Left ventricle myocardium superior (tissue), 1 donor: ENCODE measurements at places on chromosomes 11 and 22.

GRCh38 chr22:21933910-21934309 is 18.7 kb downstream of the PPM1F start:
- DNase-seq = no peak

GRCh38 chr11:16338393-16338792 is 18.0 kb downstream of the SOX6 start:
- no peak for DNase-seq

DNA sequence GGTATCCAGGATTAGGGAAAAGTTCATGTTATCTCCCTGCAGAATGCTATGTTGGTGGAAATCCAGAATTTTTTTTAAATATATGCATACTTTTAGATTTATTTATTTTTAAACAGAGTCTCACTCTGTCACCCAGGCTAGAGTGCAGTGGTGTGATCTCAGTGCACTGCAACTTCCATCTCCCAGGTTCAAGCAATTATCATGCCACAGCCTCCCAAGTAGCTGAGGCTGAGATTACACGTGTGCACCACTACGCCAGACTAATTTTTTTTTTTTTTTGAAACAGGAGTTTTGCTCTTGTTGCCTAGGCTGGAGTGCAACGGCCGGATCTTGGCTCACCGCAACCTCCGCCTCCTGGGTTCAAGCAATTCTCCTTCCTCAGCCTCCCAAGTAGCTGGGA is 2.6 kb downstream of the PACSIN2 start:
- no peak for DNase-seq

- DNase-seq = no peak
These were observed 1506.5 kb downstream of the TBC1D22A start for GRCh38 chr22:48268771-48269552.

- no peak for DNase-seq
These were observed 1.6 kb downstream of the IL2RB start for GRCh38 chr22:37148031-37148651.

DNA sequence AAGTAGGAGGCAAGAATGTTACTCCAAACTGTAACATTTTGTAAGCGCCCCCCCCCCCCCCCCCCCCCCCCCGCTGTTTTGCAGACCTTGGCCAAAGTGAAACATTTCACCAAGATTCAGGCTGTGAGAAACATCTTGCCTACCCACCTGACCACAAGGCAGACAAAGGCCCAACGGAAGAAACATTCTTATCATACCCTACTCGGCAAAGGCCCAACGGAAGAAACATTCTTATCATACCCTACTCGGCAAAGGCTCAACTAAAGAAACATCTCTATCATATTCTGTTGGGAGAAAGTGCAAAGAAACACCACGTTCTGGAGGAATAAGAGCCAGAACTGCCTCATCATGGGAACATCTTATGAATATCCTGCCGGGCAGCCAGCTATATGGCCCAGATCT is 117.1 kb downstream of the JRKL start:
- no peak for DNase-seq

DNA sequence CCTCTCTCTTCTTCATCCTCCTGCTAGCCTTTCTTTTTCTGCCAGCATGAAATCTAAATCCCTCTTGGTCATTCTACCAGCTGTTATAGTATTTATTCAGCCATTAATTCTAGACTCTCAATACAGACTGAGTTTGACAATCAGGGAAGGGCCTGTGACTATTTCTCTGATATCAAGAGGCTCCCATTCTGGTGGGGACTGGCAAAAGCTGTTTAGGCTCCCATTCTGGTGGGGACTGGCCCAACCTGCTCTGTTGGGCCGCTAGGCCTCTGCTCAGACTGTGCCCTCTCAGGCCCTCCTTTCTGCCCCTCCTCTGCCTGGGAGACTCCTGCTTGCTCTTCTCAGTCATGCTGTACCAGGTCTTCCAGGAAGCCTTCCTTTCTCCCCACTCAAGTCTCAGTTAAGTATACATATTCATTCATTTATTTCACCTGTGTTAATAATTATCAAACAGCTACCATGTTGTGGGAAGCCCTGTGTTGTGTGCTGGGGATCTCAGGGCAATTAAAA is 323.7 kb upstream of the NARS2 start:
- DNase-seq = no peak

GRCh38 chr22:42883121-42883520 is 26.0 kb upstream of the ARFGAP3 start:
- no peak for DNase-seq

DNA sequence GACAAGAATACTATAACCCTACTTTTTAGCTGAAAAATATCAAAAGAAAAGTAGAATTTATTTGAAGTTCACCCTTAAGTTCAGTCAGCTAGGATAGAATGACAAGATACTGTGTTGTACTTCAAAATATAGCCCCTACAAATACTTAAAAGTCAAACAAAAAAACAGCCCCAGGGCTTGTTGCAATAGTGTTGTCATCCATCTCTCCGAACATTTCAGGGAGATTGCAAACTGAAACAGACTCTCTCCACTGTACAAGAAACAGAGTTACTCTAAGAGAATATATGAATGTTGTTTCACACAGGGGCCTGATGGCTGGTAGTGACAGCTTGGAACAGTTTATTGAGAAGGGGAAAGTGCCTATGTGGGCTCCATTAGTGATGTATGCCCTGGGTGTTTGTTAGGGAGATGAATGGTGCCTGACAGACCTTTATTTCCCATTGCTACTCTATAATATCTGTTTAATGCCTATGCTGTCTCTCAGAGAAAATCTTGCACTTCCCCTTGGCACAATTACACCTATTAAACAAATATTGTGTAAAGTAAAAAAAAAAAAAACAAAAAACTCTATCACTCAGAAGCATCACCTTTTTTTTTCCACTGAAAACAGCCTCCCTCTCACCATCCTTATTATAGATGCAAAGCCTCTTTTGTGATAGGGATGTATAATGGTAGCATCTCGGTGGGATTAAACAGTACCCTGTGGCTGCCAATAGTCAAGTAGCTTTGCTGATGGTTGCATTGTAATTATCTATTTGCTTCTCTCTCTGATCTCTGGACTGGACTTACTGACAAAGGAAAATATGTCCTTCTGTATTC is 506.3 kb upstream of the LUZP2 start:
- DNase-seq = no peak

- DNase-seq = no peak
These were observed 5.5 kb downstream of the CATSPER1 start for GRCh38 chr11:66020618-66021357.

- no peak for DNase-seq
These were observed 92.9 kb upstream of the PARVA start for GRCh38 chr11:12284316-12285050.

DNA sequence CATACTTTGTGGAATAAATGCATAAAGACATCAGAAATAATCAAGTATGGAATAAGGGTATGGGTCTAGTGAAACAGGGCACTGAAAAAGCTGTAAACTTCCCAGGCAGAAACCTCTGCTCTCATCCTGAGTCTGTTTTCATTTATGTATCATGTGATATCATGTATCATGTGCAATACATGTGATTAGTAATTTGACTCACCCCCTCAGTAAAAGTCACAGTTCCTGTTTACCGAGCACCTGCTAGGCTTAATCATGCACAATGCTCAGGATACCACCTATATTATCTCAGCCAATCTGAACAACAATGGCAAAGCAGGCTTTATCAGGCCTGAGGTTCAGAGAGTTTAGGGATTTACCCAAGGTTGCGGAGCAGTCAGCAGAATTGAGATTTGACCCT is 250.6 kb upstream of the TENM4 start:
- no peak for DNase-seq

DNA sequence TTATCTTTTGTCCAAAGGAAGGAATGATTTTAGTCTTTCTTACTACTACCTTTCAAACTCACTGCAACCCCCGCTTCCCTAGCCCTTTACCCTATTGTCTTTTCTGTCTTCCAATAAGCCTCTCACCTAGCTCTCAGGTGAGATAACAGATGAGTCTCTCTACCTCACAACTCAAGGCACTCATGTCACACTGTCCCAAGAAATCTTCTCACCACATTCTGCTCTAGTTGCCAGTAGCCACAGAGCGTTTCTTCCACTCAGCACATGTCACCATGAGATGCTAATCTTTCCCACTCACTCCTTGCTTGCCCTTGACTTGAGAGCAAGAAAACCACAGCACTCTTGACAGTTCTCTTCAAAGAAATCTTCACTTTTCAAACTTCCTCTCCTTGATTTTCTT is 32.7 kb upstream of the TMEM41B start:
- no peak for DNase-seq

DNA sequence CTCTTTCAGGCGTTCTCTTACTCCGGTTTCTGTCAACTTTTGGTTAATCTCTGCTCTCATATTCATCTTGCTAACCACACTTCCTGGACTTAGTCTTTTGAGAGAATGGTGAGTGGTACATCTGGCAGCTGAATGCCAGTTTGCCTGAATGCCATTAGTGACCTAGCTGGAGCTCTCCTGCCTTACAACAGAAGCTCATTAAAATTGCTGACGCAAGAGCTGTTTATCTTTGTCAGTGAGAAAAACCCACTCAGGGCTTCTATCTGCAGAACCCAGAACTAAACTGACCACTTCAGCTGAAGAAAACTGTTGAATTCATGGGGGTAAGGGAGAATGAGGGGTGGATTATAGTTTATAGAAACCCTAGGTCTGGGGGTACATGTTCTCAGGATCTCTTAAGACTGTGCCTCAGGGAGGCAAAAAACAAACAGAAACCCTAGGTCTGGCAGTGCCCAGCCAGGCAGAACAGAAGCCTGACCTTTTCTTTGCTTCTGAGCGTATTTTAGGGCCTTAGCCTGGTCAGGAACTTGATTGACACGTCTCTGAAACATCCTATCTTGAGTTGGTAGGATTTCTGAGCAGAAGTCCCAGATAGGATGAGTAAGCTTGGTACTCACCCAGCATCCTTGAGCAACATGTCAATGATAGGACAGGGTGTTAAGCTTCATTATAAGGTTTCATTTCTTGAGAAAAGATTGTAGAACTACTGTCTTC is 52.8 kb upstream of the YWHAH start:
- DNase-seq = no peak

DNA sequence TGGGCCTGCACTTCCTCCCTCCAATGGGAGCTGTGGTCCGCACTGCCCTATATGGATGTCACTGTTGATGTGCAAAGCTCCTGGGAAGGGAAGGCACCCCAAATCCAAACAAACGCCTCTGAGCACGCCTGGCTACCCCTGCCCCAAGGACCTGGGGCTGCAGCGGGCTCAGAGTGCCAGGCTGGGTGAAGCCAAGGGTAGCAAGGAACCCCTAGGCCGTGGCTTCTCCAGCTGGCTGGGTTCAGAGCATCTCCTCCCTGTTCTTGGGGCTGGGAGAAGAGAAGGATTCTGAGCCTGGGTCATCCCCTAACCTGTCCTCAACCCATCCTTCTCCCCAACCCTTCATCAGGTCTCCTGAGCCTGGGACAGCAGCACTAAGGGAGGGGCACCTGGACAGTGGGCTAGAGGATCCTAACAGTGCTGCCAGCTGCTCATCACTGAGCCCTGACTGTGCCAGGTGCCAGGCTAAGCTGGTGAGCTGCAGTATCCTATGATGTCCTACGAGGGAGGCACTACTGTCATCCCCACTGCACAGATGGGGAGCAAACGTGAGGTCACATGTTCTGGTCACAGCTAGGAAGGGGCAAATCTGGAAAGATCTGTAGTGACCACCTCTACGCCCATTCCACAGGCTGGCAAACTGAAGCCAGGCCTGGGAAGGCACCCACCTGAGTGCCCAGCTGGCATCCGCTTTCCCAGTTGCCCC is 3.0 kb downstream of the SSTR3 start:
- no peak for DNase-seq

DNA sequence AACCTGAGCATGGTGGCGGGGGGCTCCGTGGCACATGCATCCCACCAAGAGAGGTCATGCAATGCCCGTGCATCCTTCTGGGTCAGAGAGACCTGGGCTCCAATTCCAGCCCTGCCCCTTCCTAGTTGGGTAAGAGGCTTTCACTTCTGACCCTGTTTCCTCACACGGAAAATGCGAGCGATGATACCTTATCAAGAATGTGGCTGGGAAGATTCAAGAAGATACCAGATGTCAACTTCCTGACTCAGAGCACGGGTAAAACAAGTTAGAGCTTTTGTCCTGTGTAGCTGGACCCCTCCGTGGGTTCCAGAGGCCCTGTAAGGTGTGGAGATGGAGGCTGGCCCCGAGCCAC is 8.7 kb upstream of the DGKZ start:
- DNase-seq = no peak

DNA sequence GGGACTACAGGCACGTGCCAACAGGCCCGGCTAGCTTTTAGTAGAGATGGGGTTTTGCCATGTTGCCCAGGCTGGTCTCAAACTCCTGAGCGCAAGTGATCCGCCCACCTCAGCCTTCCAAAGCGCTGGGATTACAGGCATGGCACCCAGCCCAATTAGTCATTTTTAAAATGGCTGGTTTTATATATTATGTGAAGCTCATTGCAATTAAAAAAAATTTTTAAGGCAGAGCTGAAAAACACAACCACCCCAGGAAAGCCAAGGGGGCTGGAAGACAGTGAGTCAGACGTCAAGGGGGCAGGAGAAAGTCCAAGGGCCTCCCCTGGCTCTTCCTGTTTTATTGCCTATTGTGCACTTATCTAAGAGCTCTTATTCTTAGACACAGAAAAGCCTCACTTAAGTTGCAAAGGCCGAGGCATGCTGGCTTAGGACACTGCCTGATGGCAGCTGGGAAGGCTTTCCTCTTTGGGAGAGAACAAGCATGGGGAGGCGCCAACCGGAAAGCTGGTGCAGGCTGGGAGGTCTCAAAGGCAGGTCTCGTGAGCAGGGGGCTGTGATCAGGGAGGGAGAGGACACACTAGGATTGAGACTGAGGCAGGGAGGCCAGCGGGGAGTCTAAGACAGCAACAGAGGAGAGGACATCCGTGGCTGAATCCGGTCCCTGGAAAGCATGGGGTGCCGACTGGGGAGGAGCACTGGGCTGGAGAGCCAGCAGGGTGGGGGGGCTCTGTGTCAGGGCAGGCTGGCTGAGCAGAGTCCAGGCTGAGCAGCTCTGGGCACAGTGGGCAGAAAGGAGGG is 11.1 kb upstream of the OSM start:
- DNase-seq = no peak

DNA sequence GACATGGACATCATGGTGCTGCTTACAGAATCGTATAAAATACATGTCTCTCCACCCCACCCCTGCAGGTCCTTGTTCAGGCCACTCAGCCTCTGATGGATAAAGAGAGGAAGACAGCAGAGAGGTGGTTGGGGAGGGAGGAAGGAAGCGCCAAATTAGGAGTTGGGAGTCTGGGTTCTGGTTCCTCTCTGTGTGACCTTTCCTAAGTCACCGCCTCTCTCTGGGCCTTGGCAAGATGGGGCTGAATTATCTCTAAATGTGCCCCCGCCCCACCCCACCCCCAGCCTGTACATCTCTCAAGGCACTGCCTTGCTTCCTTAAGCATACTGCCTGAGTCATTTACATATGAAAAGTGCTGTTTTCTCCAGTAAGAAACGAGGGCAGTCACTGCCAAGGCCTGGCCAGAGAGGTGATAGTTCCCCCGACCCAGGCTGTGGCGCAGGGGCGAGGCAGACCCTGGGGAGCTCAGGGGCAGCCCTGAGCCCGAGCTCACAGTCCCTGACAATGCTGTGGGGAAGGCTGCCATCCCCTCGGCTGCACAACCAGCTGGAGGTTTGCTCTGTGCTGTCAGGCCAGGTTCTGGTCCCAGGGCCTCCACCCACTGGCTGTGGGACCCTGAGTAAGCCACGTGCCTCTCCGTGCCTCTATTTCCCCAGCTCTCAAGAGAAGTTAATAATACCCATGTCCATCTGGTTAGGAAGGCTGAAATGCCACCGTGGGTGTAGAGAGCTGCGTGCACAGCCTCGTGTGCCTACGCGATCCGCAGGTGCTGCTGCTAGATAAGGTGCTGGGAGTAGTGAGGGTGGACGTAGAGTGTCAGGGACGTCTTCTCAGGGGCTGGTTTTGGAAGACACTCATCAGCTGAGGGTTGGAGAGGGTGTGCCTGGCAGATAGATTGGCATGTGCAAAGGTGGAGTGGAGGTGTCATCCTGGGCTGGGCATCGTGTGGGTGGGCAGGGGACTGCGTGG is 55.3 kb downstream of the CACNA1I start:
- DNase-seq = no peak
